Bladder microvascular endothelial cell (primary cell): ENCODE measurements at places on chromosomes 6 and 20. TPM values are rescaled to one million over a fixed set of nuclear protein-coding genes. Genes with fewer than 3 reads are reported as not detected.

The HLA-DMB gene
- total RNA-seq = 1.0 and 2.4 TPM in 2 replicates

The ZNF165 gene
- total RNA-seq = 0.13 and 0.16 TPM in 2 replicates

The DUSP15 gene
- total RNA-seq = 0.16 and 0.57 TPM in 2 replicates

The PHACTR1 gene
- 1.9 and 2.7 TPM in 2 replicates for total RNA-seq

The PSORS1C2 gene
- total RNA-seq = not detected in 2 replicates

The WFDC10B gene
- total RNA-seq = not detected in 2 replicates

The RAB44 gene
- under 0.01 TPM in 1 of 2 replicates, not detected in the other for total RNA-seq

The BTN1A1 gene
- total RNA-seq = not detected in 2 replicates

The OTOR gene
- total RNA-seq = not detected in 2 replicates

The DNMT3B gene
- 1.7 and 4.0 TPM in 2 replicates for total RNA-seq

The TASP1 gene
- total RNA-seq = 4.9 and 10.3 TPM in 2 replicates

The NHSL1 gene
- total RNA-seq = 13.4 and 63.3 TPM in 2 replicates

The ELOVL4 gene
- 0.49 and 0.63 TPM in 2 replicates for total RNA-seq

The RSPH3 gene
- 2.1 and 4.0 TPM in 2 replicates for total RNA-seq

The DDX27 gene
- total RNA-seq = 18.6 and 30.8 TPM in 2 replicates

The SNAI1 gene
- total RNA-seq = 0.65 and 1.4 TPM in 2 replicates

The TULP1 gene
- not detected in 2 replicates for total RNA-seq

The STMND1 gene
- total RNA-seq = not detected in 2 replicates

The HTR1B gene
- total RNA-seq = 5.7 and 6.9 TPM in 2 replicates

The DOK5 gene
- total RNA-seq = 0.16 and 0.50 TPM in 2 replicates

The SEL1L2 gene
- not detected in 2 replicates for total RNA-seq

The LPIN3 gene
- total RNA-seq = 0.94 and 2.3 TPM in 2 replicates
